Stimulated activated CD8-positive, alpha-beta memory T cell treated with anti-CD3 and anti-CD28 coated beads, Interleukin-15, amount 100 ng/mL, for 48 hours (primary cell): ENCODE measurements at places on chromosomes 11 and 22.

- no peak for DNase-seq
These were observed 384.1 kb downstream of the MN1 start for GRCh38 chr22:27417421-27417814.

DNA sequence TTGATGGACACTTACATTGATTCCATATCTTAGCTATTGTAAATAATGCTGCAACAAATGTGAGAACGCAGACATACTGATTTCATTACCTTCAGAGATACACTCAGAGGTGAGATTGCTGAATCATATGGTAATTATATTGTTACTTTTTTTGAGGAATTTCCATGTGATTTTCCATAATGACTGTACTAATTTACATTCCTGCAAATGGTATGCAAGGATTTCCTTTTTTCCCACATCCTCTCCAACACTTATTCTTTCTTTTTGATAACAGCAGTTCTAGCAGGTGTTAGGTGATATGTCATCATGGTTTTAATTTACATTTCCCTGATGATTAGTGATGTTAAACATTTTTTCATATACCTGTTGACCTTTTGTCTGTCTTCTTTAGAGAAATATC lies 207.7 kb downstream of the C11orf87 start:
- no peak for DNase-seq

GRCh38 chr11:19482319-19483100 lies 230.1 kb upstream of the NAV2 start:
- DNase-seq = no peak

- DNase-seq = no peak
These were observed 58.2 kb downstream of the RBX1 start for GRCh38 chr22:41009222-41009948.

DNA sequence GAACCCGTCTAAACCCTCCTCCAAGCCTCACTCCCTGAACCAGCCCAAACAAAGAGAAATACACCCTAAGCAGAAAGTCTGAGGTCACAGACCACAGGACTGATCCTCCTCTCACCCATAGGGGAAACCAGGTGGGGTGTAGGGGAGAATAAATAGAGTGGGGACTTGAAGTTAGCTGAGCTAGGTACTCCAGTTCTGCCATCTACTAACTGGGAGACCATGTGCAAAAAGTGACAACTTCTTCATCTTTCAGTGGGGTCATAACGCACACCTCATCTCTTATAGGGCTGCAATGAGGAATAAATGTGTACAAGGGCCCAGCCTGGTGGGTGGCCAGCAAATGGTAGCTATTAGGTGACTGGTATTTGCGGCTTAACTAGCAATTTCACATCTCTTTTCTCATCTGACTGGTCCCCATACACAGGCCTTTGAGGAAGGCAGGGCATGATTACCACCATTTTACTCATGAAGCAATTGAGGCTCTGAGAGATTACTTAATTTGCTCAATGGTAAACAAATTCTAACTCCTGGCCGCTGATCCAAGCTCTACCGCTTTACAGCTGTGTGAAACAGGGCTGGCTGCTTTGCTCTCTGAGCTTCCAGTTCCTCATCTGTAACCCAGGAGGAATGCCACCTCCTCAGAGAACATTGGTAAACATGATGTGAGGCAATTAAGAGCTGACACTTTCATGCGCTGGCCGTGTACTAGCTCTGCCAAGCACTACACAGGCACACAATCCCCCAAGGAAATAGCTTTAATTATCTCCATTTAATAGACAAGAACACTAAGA lies 16.6 kb downstream of the TBC1D10A start:
- no peak for DNase-seq
